Naive thymus-derived CD4-positive, alpha-beta T cell (primary cell): ENCODE measurements at places on chromosomes 3 and 15. TPM values are rescaled to one million over a fixed set of nuclear protein-coding genes. Genes with fewer than 3 reads are reported as not detected.

DNA sequence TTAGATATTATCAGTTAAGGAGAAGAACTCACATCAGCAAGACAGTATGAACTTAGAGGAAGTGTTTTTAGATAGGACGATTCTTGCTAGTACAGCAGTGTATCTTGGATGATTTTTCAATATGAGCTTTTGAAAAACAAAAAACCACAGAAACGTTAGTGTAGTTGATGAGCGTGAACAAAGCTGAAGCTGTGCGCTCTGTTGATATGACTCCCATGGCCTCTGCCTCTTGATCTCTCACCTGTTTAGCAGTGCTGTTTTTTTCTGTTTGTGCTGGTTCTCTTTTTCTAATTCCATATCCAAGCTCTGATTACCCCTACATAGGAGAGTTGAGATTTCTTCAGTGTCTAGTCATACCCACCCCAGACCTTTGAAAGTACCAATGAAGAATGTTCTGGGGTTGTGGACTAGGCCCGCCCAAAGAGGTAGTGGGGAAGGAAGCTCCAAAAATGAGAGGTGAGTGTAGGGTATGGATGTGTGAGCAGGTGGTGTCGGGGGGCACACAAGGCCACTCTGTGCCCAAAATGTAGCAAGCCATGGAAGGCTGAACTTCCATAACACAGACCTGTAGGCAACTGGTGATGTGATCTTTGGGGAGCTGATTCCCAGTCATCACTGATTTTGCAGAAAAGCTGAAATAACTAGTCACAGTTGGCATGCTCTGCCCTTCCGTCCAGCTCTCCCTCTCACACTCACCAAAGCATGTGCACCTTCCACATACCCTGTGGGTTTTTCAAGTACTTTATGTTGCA, 20.0 kb upstream of the CMTM7 start:
- H3K36me3 ChIP-seq: no peaks in the 10 kb centered on the region
- H3K4me3 ChIP-seq: no peak overlapping the region
- peak; percentile 49 for DNase-seq
- no peaks in the 10 kb centered on the region for H3K27me3 ChIP-seq
- peak overlapping the region; percentile 69 for H3K27ac ChIP-seq
- no peaks in the 10 kb centered on the region for H3K4me1 ChIP-seq

DNA sequence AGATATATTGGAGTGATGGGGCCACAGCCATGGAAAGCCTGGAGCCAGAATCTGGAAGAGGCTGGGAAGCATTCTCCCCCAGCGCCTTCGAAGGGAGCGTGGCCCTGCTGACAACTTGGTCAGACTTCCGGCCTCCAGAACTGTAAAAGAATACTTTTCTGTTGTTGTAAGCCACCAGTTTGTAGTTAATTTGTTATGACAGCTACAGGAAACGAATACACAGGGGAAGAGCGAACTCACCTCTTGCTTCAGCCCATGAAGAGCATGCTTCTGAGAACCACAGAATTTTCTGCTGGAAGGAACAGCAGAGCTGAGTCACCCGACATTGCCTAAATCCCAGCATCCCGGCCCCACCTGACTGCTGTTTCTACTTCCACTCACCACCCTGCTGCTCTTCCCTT, 501.7 kb downstream of the SHQ1 start:
- peak overlapping the region; percentile 62 for H3K27ac ChIP-seq
- DNase-seq: no peak
- H3K27me3 ChIP-seq: no peaks in the 10 kb centered on the region

GRCh38 chr15:99167201-99167600, 62.3 kb downstream of the SYNM start:
- no peak for DNase-seq
- no peak overlapping the region for H3K4me3 ChIP-seq
- H3K36me3 ChIP-seq: no peaks in the 10 kb centered on the region
- H3K27ac ChIP-seq: no peak overlapping the region
- no peaks in the 10 kb centered on the region for H3K4me1 ChIP-seq
- no peaks in the 10 kb centered on the region for H3K27me3 ChIP-seq

DNA sequence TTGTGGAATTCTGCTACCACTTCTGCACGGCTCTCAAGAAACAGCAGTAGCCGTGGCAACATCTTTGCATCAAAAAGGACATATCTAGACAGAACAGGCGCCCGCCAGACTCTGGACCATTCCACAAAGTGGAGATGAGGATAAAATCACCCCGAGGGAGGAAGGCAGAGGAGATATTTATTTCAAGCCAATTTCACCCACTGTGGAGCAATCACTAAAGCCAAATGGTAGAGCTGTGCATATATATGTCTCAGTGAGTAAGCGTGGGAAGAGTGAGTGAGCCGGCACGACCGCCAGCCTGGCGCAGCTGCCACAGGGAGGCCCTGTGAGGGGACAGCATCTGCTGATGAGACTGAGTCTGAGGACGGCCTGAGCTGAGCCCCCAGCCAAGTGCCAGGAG, 111.3 kb downstream of the MEGF11 start:
- no peaks in the 10 kb centered on the region for H3K27me3 ChIP-seq
- H3K4me1 ChIP-seq: no peaks in the 10 kb centered on the region
- no peak for DNase-seq
- no peaks in the 10 kb centered on the region for H3K36me3 ChIP-seq
- no peak overlapping the region for H3K4me3 ChIP-seq
- no peak overlapping the region for H3K27ac ChIP-seq

Gene MANF
- total RNA-seq: 68.0 TPM

Gene ITIH3
- total RNA-seq: not detected

DNA sequence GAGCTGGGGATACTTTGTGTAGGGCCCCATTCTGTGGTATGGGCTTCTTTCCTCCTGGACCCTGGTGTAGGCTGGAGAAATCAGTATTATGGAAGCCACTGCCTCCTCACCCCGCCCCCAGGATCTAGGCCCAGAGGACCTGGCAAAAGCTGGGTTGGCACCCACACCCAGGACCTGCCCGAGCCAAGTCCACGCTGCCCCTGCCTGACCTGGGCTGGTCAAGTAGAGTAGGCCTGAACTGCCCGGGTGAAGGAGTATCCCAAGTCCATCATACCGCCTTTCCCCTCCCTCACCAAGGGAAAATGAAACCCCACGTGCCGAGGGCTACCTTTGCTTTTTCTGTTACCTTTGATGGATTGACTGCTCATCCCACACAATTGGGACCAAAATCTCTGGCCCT, 37.7 kb upstream of the TRAK1 start:
- H3K36me3 ChIP-seq: no peaks in the 10 kb centered on the region
- H3K27me3 ChIP-seq: no peaks in the 10 kb centered on the region
- no peak overlapping the region for H3K4me3 ChIP-seq
- H3K4me1 ChIP-seq: no peaks in the 10 kb centered on the region
- DNase-seq: no peak

- H3K27me3 ChIP-seq: no peaks in the 10 kb centered on the region
- no peak overlapping the region for H3K27ac ChIP-seq
- H3K36me3 ChIP-seq: no peaks in the 10 kb centered on the region
- no peak overlapping the region for H3K4me3 ChIP-seq
- H3K4me1 ChIP-seq: no peaks in the 10 kb centered on the region
Measured at GRCh38 chr3:195043607-195044339, 227.2 kb downstream of the XXYLT1 start.

Gene CHDH
- total RNA-seq: 0.27 TPM

DNA sequence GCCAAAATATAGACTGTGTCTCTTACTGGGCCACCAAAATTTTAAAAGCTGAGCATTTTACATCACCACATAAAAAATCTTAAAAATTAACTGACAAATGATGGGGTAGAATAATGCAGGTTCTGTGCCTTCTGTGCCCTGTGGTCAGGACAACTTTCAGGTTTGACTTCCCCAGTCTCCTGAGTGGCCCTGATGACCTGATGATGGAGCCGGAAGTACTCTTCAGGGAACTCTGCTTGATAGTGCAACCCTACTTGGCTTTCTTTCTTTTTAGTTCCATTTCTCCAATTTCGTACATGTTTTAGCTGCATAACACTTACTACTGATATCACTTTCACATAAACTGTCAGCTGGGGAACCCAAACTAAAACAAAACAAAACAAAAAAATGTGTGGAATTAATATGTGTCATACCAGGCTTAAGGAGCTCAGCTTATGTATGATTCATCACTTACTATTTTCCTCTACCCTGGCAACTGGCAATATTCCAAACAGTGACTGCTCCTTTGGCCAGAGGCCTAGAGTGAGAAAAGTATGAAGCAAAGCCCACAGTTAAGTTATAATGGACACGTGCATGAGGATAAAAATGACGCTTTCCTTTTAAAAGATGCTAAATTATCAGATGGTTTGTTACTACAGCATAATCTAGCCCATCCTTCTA, 194.3 kb downstream of the BCHE start:
- H3K27me3 ChIP-seq: no peaks in the 10 kb centered on the region
- H3K4me3 ChIP-seq: no peak overlapping the region
- no peaks in the 10 kb centered on the region for H3K36me3 ChIP-seq
- no peaks in the 10 kb centered on the region for H3K4me1 ChIP-seq
- DNase-seq: no peak

DNA sequence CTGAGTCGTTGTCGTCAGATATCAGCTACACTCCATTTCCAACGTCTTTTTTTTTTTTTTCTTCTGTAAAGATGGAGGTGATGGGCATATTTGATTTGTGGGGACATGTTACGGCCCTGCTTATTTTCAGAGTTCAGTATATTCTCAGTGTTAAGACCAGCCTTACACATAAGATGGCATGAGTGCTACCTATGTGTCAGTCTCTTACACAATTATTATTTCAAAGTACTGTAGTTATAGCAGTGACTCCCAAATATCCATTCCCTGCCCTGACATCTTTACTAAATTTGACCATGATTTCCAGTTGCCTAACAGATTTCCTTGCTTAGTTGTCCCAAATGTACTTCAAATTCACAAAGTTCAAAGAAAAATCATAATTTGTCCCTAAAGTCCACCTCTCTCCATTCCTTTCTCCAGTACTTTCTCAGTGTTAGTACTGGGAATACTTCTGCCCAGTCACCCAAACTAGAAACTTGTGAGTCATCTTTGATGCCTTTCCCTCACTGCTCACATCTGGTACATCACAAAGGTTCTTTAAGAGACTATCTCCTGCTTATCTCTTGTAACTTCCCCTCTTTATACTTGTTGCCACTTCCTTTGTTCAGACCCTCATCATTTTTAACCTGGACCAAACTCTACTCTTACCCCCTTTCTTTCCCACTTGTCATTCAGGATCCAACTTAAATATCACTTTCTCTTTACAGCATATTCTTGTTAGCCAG, 67.0 kb downstream of the ZNF609 start:
- no peak for DNase-seq
- no peaks in the 10 kb centered on the region for H3K27me3 ChIP-seq
- peaks cover 20% of the 10 kb centered on the region for H3K4me1 ChIP-seq

Gene CASR
- total RNA-seq: not detected

DNA sequence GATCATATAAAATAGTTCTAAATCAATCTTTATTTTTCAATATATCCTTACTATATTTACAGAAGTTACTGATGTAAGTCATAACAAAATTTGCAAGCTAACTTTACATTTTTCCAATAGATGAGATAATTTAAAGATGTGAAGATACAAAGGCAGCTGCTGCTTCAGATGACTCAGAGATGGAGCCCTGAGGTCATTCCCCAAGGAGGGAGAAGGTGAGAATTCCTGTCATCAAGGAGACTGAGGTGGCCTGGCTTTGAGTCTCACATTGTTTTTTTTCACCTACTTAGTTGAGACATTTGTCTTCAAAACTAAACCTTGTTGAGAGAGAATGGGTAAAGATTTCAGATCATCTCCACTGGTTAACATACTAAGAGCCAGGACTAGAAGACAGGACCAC, 3.9 kb upstream of the SAMD7 start:
- DNase-seq: no peak
- H3K27me3 ChIP-seq: no peaks in the 10 kb centered on the region
- no peak overlapping the region for H3K27ac ChIP-seq
- no peak overlapping the region for H3K4me3 ChIP-seq
- no peaks in the 10 kb centered on the region for H3K36me3 ChIP-seq
- no peaks in the 10 kb centered on the region for H3K4me1 ChIP-seq

GRCh38 chr3:119145500-119146167, at the start of gene TEX55:
TEX55 (plus strand) TSS chr3:119146165; CDS start chr3:119146190, 25 bp downstream.
- H3K27me3 ChIP-seq: no peaks in the 10 kb centered on the region
- peak; percentile 48 for DNase-seq
- H3K36me3 ChIP-seq: no peaks in the 10 kb centered on the region
- no peak within 1 kb of the TSS for H3K27ac ChIP-seq
- no peak within 1 kb of the TSS for H3K4me3 ChIP-seq

GRCh38 chr3:162489853-162490252, 993.2 kb downstream of the OTOL1 start:
- no peak for DNase-seq
- no peak overlapping the region for H3K27ac ChIP-seq
- H3K4me1 ChIP-seq: no peaks in the 10 kb centered on the region

DNA sequence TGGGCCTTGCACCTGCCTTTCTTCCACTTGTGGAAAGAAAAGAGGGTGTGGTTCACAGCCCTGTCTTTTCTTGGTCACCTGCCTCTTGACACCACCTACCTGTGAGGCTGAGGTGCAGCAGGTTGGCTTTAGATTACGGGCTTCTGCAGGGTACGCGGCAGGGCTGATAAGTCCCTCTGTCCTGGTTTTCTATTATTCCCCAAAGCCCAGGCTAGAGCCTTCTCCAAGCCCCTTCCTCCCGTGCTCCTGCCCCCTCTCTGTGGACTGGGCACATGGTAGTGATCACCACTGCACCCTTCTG, 44.8 kb upstream of the HACD2 start:
- no peaks in the 10 kb centered on the region for H3K36me3 ChIP-seq
- no peak overlapping the region for H3K4me3 ChIP-seq
- H3K4me1 ChIP-seq: no peaks in the 10 kb centered on the region
- H3K27ac ChIP-seq: no peak overlapping the region
- H3K27me3 ChIP-seq: no peaks in the 10 kb centered on the region

Gene SRGAP3
- total RNA-seq: 4.6 TPM

DNA sequence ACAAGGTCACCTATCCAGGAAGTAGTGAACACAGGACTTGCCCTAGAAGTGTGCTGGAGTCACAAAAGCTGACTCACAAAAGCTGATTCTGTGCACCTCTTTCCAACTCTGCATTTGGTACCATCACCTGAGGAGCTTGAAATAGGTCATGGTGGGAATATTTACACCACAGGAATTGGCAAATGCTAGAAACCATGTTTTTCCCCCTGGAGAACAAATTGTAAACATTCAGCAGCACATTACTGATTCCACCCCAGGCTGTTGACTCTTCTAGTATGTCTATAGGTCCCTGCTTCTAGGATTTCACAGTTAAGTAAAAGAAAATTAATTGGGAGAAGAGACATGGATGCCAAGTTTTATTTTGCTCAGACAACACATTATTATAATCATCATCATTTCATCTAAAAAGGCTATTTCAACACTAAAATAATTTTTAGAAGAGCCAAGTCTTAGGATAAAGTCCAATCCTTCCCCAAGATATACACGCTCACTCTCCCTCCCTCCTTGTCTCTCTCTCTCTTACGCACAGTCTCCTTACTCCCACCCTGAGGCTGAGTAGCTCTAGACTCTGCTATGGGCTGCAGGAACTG, 24.7 kb downstream of the CACNA2D2 start:
- no peak overlapping the region for H3K27ac ChIP-seq
- no peaks in the 10 kb centered on the region for H3K36me3 ChIP-seq
- H3K4me1 ChIP-seq: peaks cover 15% of the 10 kb centered on the region
- DNase-seq: no peak
